HuH-7 (cell line): ENCODE measurements at places on chromosomes 5 and 9.
A peak's percentile ranks its signal among the peaks of the same experiment; 100 is the strongest.

GRCh38 chr5:158485604-158486081 is 614.1 kb downstream of the EBF1 start:
- no peak for DNase-seq

GRCh38 chr5:168047043-168047668 is 244.3 kb upstream of the WWC1 start:
- DNase-seq, result peak; percentile 55

- no peak for DNase-seq
Measured at GRCh38 chr5:176897263-176897662, 1.9 kb downstream of the HK3 start.

- DNase-seq, result no peak
Measured at GRCh38 chr9:109926421-109926869, 146.4 kb downstream of the PALM2AKAP2 start.

DNA sequence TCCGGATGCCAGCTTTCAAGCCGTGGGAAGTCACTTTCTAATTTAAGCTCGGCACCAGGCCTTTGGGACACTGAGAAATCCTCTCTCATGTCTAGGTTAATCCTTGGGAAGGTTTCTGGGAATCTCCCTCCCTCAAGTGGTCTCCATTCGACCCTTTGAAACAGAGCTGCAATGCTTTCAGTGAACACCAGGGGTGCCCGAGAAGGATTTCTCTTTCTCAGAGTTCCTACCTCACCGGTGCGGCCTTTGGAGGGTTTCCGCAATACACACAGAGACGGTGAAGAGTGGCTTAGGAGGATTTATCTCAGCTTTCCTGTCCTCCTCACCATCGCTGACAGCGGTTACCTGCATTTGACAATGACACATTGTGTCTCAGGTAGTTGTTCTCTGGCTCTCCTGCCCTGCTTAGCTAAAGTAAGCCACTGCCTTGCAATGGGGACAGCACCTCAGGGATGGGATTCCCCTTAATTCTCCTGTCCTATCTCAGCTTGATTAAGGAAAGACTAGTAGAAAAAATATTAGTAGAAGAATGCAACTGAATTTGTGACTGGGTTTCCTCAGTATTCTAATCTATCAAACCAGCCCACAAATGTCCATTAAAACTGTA is 180.6 kb downstream of the GABRG2 start:
- peak; percentile 17 for DNase-seq

GRCh38 chr9:120438836-120439546 is 141.0 kb downstream of the CDK5RAP2 start:
- peak; percentile 51 for DNase-seq

- DNase-seq, result no peak
Measured at GRCh38 chr5:135223891-135224625, 175.0 kb downstream of the MACROH2A1 start.

DNA sequence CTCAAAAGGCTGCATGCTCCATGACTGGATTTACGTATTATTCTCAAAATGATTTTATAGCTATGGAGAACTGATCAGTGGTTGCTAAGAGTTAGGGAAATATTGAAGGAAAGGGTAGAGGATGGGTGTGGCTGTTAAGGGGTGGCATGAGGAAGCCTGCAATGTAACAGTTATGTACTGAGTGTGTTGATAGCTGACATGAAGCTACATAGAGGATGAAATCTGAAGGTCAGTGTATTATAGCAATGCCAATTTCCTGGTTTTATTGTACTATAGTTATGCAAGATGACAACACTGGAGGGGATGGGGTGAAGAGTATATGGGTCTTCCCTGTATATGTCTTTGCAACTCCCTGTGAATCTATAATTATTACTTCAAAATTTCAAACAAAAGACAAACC is 51.0 kb downstream of the TMEM245 start:
- no peak for DNase-seq

DNA sequence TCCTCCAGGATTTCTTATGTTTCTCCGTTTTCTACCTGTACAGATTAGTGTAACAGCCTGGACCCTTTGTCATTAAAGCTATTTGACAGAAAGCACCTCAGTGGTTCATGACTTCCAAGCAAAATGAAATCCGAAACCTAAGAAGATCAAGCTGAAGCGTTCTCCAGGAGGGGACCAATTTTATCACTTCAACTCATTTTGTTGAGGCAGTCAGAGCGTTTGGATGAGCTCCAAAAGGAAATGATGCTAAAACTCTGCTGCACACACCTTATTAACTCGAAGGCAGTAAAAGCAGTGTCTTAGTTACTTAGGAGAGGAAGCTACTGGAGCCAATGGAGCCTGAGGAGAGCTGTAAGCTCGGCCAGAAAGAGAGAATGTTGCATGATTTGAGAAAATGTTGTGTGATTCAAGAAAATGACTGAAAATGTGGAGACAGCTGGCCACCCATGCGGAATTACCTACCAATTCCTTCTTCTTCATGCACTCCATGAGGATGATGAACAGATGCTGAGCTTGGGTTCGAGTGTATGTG is 346.7 kb upstream of the KLF9 start:
- no peak for DNase-seq

- DNase-seq, result no peak
Measured at GRCh38 chr5:7857926-7858632, 7.1 kb upstream of the CFAP90 start.

DNA sequence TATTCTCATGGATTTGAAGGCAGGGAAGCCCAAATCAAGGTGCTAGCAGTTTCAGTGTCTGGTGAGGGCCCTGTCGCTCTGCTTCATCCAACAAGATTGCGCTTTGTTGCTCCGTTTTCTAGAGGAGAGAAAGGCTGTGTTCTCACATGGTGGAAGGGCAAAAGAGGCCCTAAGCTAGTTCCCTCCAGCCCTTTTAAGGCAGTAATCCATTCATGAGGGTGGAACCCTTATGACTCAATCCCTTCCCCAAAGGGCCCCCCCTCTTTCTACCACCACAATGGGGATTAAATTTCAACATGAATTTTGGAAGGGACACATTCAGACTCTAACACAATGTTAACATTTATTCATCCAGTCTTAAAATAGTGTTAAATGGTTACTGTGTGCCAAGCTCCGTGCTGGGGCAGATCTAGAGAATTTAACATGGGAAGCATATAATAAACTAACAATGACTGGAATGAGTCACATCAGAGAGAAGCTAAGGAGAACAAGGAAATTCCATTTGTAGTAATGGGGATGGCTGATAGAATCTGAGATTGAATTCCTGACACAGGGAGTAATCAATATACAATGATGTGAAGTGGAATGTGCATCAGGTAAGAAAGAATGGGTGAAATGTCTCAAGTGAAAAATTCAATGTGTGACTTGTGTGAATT is 382.8 kb upstream of the ZNF608 start:
- no peak for DNase-seq

DNA sequence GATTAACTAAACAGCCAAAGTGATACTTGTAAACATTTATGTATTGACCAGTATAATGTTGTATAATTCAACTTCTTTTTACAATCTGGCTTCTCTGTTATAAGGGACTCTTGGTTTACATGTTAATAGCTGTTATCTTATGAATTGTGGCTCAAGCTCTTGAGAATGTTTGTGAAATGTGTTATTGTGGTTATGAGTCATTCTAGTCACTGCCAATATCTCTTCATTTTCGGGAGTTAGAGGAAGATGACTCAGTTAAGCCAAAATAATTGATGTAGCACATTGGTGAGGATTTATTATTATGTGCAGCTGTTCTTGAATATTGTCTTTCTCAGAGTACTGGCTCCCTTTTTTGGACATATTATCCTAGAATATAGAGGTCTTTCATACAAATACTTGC is 655.2 kb upstream of the RIOK2 start:
- DNase-seq, result no peak

DNA sequence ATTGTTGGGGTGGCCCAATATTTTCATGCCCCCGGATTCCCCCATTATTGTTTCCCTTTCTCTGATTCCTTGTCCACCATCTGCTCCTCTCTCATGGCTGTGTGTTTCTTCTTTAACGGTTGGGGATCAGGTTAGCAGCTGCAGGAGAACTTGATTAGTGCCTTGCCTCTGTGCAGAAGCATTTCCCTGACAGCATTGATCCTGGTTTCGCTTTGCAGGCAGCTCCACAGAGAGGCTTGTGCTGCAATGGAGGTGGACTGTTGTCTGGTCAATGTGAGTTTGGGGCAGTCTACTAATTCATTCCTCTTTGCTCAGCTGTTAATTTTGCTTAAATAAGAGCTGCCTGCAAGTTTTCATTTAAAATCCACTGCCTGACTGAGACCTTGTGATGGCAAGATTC is 32.5 kb upstream of the SSBP2 start:
- no peak for DNase-seq

DNA sequence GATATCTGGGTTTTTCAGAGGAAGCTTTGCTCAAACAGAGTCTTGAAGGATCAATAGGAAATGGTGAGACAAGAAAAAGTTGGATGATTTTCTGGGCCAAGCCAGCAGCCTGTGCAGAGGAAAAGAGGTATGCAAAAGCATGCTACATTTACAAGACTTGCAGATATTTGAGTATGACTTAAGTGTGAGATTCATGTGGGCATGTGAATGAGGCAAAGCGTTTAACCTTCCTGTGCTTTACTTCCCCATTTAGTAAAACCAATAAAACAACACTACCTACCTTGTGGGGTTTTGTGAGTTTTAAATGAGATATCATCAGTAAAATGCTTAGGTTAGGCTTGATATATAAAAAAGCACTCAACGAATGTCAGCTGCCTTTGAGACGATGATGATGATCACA is 58.1 kb downstream of the PIP5K1B start:
- no peak for DNase-seq

GRCh38 chr9:134049236-134049635 is 18.6 kb downstream of the BRD3 start:
- no peak for DNase-seq

- DNase-seq, result no peak
Measured at GRCh38 chr5:61119066-61119465, 43.2 kb downstream of the SMIM15 start.

DNA sequence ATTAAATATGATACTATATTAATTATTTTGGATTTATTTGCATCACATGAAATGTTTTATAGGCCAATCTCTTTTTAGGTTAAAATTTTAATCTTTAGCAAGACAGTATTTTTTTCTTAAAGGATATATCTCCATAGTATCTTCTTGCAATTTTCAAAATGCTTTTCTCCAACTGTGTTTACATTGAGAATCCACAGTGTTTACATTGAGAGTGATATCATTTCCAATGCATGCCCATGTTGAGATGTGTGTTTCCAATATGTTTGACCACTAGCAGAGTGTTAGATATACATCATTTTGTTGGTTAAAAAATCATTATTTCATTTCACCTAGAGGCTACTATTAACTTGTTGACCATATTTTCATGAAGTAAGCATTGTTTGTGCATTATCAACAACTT is 17.3 kb downstream of the VCAN start:
- DNase-seq, result no peak

GRCh38 chr9:124149992-124150391 is 107.8 kb upstream of the NEK6 start:
- peak; percentile 36 for DNase-seq

DNA sequence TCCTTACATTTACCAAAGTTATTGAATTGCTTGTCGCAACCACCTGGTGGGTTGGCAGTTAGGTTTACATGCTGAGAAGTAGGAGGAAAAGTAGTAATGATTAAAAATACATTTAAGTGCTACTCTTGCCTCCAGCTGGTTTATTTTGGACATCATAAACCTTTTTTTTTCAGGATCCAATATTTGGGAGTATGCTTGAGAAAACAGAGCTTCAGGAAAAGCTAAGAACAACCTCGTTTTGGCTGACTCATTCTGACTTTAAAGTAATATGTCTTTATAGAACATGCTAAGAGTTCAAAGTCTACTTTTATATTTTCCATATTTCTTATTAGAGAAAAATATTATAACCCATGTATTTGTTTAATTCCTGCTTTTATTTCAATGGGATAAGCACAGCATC is 41.7 kb upstream of the BNC2 start:
- no peak for DNase-seq

DNA sequence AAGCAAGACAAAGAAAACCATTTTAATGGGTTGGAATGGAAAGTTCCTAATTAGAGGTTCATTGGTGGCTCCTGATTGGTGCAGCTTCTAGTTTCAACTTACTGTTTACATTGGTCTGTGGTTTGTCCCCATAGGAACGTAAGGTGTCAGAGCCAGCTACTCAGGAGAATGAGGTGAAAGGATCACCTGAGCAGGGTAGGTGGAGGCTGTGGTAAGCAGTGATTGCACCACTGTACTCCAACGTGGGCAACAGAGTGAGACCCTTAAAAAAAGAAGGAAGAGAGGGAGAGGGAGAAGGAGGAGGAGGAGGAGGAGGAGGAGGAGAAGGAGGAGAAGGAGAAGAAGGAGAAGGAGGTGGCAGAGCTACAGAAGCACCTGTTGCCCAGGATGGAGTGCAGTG is 30.4 kb downstream of the KCNIP1 start:
- DNase-seq, result no peak

GRCh38 chr5:11483630-11484029 is 420.6 kb downstream of the CTNND2 start:
- DNase-seq, result no peak

- DNase-seq, result no peak
Measured at GRCh38 chr9:130089141-130089540, 35.4 kb downstream of the GPR107 start.

DNA sequence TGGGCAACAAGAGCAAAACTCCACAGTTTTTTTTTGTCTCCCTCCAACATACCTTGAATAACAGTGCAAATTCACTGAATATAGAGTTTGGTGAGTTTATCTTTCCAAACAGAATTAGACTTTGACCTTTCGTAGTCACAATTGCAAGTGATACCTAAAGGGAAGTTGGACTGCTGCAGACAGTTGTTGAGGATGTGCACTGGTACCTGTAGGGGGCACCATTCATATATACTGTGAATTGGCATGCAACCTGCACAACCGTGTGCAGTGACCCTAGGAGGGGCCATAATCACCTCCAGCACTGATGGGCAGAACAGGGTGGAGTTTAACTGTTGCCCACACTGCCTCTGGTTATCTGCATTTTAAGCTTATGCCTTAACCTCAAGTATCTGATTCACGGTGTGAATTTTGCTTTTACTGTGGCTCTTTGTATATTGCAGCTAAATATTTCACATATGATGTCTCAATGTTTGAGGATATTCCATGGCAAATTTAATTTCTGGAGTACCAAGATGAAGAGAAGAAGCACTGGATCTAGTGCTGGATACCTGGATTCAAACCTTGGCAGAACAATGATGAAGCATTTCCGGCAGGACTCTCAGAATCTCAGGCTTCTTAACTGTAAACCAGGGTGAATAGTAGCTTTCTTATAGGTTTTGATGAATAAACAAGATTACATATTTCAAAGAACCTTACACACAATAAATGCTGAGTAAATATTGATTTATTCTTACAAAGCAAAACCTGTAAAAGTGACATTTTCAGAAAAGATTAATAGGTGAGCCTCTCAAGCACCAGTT is 144.3 kb downstream of the ACTBL2 start:
- peak; percentile 16 for DNase-seq

DNA sequence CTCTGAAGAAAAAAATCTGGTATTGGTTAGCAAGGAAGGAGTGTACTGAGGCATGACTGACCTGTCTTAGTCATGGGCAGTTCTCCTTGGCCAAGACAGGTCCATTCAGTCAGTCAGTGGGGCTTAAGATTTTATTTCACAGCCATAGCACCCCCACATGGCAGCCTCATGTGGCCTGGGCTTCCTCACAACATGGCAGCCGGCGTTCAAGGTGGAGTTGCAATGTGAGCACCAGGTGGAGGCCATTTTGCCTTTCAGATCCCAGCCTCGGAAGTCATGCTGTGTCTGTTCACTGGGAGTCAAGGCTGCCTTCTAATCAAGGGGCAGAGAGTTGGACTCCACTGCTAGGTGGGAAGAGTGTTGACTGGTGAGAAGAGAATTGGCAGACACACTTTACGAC is 10.3 kb upstream of the CARD19 start:
- DNase-seq, result no peak

- no peak for DNase-seq
Measured at GRCh38 chr5:143583409-143583808, 179.9 kb upstream of the NR3C1 start.
